ENCODE measurements at places on chromosomes 12 and 14.

GRCh38 chr14:29458547-29458946, 469.1 kb downstream of the PRKD1 start:
- no peak for DNase-seq

DNA sequence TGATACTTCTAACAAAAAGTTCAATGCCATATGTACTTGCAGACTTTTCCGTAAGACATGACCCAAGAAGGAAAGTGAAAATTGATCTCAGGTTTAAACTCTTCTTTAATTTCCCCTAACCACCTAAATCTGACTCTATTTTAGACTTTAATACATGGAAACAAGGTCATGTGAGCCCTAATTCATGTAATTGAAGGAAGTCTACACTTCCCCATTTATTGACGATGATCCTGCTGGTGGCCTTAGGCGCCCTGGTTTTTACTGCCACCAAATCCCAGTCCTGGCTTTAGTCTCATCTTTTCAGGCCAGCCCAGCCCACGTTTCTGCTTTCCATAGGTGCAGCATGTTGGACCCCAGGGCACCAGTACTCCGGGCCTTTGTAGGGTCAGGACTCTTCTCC, 157.9 kb downstream of the PELI2 start:
- no peak for DNase-seq

DNA sequence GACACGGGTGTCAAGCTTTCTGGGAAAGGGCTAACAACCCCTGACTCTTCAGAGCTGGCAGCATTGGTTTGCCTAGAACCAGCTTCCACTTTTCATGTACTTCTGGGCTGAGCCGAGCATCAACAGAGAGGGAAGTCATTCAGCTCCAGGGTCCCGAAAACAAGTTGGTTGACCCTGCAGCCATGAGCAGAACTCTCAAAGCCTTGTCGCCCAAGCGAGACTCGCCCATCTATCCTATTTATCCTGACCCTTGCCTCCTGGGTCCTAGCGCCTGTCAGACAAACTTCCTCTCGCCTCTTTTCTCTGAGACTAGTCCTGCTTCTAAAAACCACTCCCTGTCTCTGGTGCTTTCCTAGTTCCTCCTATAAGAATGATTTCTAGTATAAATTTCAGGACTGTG, 47.9 kb downstream of the ASCL4 start:
- no peak for DNase-seq

DNA sequence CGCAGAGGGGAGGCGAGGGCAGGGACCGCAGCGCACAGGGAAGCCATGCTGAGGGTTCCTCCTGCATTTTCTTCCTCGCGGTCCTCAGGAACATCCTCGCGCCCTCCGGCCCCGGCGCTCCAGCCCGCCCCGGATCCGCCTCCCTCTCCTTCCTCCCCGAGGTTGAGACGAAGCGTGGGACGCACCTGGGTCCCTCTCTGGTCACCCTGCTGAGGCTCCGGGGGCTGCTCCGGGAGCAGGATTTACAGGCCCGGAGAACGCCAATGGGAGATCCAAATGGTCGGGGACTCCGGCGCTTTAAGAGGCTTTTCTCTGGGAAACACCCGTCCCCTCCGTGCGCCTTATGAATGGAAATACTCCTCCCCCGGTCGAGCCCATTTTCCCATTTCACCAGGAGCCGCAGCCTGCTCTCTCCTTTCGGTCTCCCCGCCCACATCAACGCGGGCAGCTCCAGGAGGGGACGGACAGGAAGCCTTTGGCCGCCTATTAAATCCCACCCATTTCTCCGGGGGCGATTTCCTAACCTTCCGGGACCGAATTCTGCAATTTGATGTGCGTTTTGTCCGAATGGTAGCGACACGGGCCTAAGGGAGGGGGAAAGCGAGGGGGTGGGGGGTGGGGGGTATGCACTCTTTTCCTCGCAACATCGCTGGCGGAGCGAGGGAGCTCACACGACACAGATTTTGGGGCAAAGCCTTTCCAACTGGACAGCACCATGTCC, at the start of gene UNC79:
UNC79 (plus strand) TSS at position 625 of the 721 bp plus-strand sequence; CDS start at position 716, 91 bp downstream.
- DNase-seq = peak; percentile 57

DNA sequence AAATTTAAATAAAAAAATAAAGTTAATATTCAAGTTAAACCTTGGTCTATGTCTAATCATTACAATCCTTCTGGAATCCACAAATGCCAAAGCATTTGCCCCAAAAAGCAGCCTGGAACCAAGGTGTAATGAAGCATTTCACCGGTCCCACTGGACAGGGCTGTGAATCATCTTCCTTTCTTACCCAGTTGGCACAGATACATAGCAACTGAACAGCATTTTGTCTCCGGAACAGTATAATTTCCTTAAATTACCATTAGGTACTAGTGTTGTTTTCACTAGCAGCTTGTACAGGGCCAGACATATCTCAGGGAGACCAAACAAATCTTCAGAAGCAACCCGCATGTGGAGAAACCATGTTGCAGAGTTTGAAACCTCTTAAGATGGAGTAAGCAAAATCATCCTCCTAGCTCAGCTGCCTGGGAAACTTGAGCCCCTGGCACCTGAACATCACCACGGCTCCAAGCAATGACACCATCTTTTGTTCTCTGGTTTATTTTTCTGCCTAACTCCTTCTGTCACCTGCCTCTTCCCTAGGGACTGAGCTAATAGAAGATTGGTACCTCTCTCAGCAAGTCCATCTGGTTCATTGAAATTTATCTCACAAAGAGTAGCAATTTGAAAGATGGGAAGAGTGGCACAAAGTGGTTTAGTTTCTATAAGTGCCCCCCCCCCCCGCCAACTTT, 17.9 kb upstream of the MDM1 start:
- no peak for DNase-seq

DNA sequence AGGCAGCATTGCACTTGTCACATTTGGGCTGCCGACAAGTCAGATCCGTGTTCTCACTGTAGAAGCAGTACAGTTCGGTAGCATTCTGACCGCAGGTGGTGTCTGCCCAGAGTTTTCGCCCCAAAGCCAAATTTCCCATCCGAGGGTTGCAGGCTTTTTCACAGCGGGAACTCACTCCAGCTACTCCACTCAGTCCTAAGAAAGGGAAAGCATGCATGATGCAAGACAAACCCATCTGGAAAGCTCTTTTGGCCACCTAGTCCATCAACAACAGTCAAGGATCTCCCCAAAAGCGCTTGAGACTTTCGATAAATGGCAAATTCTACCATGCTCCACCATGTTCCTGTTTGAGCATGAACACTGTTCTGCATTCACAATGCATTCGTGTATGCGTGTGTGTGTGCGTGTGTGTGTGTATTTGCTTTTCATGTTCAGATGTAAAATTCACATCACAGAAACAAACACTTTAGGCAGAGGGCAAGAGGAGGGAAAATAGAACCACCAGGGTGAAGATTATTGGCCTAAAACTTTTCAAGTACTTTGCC, 3.2 kb downstream of the NTN4 start:
- DNase-seq = no peak

GRCh38 chr12:60967128-60967527, 1293.1 kb upstream of the USP15 start:
- DNase-seq = no peak

DNA sequence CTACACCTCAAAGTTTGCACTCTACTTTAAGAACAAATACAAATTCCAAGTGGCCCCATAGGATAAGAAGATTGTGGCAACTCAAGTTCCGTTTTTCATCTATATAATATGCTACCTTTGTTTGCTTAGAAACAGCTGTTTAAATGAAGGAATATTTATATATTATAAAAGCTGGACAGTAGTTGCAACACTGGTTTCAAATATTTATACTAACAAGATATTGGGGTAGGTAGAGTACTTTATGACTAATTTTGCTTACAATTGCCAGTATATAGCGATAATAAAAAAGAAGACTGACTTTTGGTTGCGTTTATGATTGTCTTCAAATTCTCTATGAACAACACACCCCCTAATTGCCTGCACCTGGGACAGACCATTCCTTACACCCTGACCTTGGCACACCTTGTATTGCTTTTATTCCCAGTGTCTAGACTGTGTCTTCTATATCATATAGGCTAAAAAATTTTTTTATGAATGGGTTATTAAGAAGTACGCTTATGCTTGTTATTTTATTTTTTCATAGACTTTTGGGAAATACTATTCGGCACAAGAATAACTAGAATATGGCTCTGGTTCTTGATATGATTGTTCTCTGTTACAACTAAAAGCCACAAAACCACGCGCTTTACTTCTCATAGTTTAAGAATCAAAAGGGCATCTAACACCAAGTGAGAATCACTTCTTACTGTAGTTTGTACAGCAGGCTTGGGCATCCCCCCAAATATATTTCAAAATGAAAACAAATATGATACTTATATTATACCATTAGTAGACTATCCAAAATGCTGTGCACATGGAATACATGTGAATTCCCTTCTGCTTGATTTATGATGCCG, 455.4 kb upstream of the DCN start:
- no peak for DNase-seq

- DNase-seq = no peak
Measured at GRCh38 chr12:77401064-77401769, 335.8 kb upstream of the E2F7 start.

- no peak for DNase-seq
Measured at GRCh38 chr12:20018406-20018805, 349.9 kb upstream of the PDE3A start.

DNA sequence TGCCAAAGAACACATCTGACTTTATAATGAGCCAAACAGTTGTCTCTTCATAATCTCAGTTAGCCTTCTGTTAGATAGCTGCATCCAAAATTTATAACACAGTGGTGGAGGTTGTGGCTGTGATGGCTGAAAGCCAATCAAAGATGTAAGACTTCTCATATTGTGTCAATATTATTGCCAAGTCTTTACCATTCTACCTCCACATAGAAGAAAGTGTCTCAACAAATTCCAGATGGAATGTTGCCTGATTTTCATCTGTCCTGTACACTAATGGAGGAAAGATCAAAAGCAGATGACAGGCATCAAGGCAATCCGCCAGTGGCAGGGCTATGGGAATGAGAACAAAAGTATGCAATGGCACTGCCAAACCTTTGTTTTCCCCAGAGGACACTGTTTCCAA, 813.1 kb upstream of the NOVA1 start:
- no peak for DNase-seq

DNA sequence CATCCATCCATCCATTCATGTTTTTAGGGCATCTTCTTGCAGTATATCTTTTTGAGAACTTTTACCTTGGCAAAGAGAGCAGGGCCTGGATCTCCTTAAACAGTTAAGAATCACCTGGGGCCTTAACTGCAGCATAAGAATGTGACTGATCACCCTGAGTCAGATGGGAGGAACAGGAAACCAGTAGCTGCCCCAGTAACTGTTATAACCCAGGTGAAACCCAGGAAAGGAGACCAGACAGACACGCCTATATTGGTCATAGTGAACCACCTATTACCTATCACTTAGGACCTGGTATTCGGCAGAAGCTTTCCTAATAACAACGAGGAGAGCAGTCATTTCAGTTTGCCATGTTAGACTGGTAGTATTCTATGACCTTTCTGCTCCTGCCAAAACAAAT, 43.4 kb upstream of the NR2C1 start:
- DNase-seq = no peak

DNA sequence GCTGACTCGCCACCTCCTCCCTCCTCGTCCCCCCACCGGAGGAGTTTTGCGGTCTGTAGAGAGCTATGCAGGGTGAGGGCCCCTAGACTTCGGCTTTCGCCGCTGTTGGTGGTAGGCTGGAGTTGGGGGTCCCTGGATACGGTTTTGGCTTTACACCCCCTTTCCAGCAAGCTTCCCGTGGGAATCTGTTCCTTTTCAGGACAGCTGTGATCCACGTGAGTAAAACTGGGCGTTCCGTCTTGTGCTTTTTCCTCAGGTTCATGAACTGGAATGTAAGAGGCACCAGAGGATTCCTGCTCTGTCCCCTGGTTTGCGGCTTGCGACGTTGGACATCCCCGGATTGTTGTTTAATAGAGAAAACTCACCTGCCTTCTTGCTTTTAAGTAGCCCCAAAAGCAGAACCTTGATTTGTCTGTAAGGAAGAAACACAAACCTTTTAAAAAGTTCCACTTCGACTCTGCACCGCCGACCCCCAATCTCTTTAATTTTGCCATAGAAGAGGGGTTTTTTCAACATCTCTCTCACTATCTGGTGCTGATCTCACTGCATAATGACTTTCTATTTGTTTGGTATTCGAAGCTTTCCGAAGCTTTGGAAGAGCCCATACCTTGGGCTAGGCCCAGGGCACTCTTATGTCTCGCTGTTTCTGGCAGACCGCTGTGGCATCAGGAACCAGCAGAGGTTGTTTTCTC, 490 bp downstream of the PRORP start:
- no peak for DNase-seq

DNA sequence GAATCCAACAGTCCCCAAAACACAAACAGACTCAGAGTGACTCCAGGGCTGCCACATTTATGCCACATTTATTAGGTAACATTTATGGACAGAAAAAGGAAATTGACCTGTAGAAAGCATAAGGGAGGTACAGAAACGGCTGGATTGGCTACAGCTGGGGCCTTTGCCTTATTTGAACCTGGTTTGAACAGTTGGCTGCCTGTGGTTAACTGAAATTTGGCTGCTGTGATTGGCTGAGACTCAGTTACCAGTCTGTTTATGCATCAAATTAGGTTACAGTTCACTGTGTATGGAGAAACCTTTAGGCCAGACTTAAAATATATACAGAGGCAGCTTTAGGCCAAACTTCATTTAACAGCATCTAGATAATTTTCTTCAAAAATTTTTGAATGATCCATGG, 27.8 kb upstream of the PCNX1 start:
- no peak for DNase-seq

GRCh38 chr12:98456576-98457573, 58.5 kb upstream of the TMPO start:
- DNase-seq = no peak

DNA sequence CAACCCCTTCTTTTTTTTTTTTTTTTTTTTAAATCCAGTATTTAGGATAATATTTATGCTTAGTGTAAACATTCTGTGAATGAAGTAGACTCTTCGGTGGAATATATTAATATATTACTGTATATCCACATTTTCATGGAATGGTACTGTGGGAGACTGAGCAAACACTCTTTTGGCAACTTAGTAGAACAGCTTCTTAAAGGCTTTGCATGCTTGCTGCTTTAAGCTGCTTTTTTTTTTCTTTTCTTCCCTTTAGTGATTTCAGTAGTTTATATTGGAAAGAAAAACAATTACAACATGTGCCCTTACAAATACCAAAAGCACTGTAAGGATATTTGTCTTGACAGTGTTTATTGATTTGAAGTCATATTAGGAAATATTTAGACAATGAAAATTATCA, 78.9 kb downstream of the AEBP2 start:
- no peak for DNase-seq
